ENCODE measurements at places on chromosomes 6 and 20.

DNA sequence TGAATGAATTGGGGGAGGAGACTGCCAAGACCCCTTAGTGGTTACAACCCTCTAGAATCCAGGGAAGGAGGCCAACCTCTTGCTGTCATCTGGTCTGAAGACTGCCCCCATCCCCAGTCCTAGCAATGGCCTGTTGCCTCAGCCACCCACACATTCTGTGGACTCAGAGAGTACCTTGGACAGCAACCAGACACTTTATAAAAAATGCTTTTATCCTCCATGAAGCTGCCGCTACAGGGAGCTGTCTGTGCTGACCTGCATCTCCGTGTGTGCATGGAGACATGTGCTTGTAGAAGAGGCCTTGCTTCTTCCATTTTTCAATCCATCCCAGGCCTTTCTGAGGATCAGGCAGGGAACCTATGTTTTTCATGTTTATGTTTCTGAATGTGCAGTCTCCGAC, 15.2 kb downstream of the CDH22 start:
- DNase-seq: peak; percentile 61

DNA sequence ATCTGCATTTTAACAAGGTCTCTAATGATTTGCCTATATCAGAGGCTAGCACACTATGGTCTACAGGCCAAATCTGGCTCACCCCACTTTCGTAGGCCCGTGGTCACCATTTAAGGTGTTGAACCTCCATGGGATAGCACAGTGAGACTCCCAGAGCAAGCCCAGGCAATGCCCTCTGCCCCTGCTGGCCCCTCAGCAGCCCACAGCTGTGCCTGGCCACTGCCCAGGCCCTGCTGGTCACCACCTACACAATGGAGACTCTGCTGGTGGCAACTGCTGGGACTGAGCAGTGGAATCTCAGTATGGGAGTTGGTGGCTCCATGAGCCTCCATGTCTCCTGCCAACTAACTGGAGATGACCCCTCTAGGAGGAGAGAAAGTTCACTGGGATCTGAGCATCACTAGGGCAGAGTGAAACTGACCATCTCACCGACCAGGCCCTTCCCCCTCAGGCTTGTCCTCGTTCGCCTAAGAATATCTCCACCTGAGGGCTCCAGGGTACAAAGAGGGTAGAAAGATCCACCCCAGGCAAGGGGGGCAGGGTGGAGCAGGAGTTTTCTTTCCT, 2.3 kb downstream of the ANKRD66 start:
- no peak for DNase-seq

DNA sequence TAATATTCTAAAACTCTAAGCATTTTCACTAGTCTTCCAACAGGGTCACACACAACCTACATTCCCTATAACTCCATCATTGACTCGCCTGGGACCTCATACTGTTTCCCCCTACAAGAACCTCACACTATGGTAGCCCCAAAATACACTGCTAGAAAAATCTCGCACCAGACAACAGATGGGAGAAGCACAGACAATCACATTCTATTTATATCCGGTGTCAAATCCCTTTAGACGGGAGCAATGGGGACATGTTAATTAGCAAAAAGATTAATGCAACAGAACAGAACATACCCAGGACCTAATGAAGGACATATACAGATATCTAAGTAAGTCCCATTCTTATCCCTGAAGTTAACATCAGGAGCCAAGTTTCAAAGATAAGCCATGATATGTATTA, 33.6 kb downstream of the TMX4 start:
- DNase-seq: no peak

GRCh38 chr20:42901689-42902440, 287.8 kb downstream of the PTPRT start:
- no peak for DNase-seq

DNA sequence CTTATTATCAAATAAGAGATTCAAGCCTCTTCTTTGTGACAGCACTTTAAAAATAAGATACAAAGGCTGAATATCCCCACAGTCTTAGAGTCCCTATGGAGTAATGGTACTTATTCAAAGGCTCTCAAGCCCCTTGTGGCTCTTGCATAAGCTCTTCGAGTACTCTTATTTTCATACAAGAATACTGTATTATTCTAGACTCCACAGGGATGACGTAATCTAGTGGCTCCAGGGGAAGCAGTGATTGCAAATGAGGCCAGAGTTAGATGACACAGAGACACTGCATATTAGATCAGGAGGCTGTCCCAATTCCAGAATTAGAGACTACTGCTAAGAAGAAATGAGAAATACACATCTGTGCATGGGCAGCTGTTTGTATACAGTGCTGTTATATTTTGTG, 1195.9 kb upstream of the MAP3K7 start:
- no peak for DNase-seq

DNA sequence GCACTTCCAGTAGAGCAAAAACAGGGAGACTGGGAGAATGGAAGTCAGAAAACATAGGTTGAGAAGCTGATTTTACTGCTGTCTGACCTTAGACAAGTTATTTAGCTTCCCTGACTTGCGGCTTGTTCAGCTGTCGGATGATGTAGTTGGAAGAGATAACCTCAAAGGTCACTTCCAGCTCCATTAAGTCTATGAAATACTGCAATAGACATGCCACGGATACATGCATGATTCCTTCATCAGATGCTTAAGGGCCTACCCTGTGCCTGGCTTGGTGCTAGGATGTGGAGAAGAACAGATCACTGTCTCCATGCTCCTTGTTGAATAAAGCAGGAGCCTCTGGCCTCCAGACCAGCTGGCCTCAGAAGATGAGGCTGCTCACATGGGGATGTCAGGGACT, 43.7 kb downstream of the FYN start:
- no peak for DNase-seq

GRCh38 chr6:163985040-163985439, 570.5 kb downstream of the QKI start:
- DNase-seq: no peak

- DNase-seq: no peak
Observed at GRCh38 chr20:21514553-21515251, 838 bp upstream of the NKX2-2 start.

DNA sequence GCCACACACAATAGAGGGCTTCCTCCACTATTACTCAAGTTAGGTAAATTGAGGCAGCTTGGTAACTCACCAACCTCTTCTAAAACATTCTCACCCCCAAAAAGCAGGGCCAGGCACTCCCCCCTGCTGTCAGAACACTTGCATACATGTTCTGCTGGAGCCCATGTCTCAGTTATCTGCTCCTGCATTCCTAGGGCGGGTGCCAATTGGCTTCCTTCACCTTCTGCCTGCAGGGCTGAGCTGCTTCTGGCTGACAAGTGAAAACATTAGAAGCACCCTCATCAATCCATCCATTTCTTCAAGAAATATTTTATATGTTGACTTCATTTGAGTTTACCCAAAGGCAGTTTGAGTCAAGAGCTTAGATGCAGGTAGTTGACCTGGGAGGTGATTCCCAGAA, 4.5 kb upstream of the ENTPD6 start:
- DNase-seq: no peak

GRCh38 chr6:90537027-90537426, 49.8 kb downstream of the MAP3K7 start:
- DNase-seq: peak; percentile 81

DNA sequence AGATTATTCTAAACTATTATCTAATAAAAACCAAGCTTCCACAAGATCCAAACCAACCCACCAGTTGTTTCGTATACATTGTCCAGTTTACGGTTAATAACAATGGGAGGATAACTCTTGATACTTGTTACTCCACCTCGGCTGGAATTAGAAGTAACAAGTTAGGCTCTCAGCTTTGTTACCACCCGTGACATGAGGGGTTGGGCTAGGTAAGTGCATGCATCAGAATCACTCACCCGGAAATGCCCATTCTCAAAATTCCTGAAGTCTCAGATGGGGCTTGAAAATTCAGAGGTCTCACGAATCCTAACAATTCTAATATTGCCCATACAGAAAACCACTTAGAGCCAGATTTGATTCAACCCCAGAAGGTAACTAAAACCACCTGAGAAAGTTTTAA, 27.0 kb upstream of the SERPINB1 start:
- DNase-seq: no peak

DNA sequence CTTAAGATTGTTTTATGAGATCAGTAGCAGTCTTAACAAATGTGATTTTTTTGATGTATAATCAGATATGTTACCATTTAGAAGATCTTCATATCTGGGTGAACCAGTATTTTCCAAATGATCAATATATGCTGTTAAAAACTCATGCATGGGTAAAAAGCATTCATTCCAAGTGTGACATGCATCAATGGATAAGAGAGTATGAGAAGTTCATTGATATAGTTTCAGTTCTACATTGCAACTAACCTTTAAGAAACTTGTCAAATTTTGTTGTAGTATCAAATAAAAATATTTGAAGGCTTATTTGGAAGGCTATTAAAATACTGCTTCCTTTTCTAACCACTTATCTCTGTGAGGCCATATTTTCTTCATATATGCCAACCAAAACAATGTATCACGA, 117.7 kb downstream of the FIG4 start:
- no peak for DNase-seq

- no peak for DNase-seq
Observed at GRCh38 chr6:168994956-168995355, 258.7 kb downstream of the THBS2 start.

DNA sequence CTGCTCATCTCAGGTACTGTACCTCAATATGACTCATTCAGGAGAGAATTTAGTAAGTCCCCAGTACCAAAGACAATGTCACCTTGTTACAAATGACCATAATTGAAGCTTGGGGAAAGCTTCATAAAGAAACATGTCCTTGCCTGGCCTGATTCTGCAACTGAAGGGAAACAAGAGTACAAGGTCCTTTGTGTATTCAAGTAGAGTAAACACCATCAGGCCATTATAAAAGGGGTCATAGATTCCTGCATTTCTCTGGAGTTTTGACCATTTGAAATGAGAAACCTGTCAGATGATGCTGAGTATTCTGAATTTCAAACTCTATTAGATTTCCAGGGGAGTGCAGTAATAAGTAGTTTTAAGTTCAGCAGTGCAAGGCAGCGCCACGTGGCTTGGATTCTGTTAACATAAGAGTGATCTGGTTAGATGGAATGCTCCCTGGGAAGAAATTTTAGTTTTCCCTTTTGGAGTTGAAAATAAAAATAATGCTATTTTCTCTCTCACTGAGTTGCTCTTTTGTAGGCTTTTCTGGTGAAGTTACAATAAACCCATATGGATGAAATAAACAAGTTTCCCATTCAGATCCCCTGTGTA, 1054.3 kb downstream of the EPHA7 start:
- DNase-seq: peak; percentile 1

- peak; percentile 84 for DNase-seq
Observed at GRCh38 chr6:36028877-36029324, 1.3 kb downstream of the MAPK14 start.

DNA sequence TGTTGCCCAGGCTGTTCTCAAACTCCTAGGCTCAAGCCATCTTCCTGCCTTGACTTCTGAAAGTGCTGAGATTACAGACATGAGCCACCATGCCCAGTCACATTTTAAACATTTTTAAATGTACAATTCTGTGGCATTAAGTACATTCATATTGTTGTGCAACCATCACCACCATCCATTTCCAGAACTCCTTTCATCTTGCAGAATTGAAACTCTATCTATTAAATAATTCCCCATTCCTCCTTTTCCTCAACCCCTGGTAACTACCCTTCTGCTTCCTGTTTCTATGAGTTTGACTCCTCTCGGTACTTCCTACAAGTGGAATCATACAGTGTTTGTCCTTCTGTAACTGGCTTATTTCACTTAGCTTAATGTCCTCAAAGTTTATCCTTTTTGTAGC, 103.8 kb upstream of the NAA20 start:
- no peak for DNase-seq

GRCh38 chr6:79266051-79266450, 31.6 kb upstream of the HMGN3 start:
- no peak for DNase-seq

DNA sequence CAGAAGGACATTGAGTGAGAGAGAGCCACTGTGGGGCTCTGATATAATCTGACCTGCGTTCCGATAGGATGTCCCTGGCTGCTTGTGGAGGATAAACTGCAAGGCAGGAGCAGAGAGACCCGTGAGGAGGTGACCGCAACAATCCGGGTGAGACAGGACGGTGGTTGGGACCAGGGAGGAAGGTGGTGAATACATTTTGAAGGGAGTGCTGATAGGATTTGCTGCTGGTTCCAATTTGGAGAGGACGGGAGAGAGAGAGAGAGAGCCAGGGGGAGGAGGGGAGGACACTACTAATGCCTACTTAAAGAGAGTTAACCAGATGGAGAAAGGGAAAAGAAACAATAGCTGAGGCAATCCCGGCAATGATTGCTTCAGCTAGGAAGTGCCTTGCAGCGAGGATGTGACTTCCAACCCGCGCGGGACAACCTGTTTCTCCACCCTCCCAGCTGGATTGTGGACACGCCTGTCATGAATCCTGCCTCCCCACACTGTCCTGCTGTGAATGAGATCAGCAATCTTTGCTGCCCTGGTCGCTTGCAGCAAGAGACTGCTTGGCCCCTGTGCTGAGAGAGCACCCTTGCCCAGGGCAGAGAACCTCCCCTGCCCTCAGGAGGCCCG, 199.0 kb upstream of the KCNG1 start:
- DNase-seq: peak; percentile 27

DNA sequence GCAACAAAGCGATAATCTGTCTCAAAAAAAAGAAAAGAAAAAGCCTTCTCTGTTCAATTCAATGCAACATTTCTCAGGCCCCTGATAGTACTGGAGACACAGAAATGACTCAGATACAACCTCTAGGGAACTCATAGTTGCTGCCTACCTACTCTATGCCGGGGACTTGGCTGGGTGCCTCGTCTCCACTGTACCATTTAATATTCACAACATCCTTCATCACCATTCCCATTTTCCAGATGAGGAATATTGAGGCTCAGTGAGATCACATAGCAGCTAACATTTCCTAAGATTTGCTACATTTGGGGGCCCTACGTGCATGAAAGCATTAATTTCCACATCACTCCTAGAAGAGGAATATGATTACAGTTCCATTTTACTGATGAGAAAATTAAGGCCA, 7.5 kb downstream of the NOL4L start:
- peak; percentile 18 for DNase-seq

- DNase-seq: no peak
Observed at GRCh38 chr20:47861116-47861515, 75.8 kb upstream of the SULF2 start.

GRCh38 chr6:95227351-95227750, 350.0 kb upstream of the MANEA start:
- no peak for DNase-seq

DNA sequence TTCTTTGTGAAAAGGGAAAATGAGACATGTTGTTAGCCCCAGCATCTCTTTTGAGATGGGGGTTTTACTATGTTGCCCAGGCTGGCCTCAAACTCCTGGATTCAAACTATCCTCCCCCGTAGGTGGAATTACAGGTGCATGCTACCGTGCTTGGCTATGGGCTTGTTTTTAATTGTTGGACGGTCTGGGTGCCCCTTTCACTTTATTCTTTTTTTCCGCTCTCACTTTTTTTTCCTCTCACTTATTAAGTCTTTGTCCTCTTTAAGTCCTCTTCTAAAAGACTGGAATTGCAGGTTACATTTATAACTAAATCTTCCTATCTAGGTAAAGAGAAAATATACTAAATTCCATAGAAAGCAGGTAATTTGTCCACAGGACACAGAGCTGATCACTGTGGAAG, 18.8 kb upstream of the PRDM13 start:
- DNase-seq: no peak

Measured in iris pigment epithelial cell (primary cell).